ENCODE measurements at places on chromosomes 5 and 9.

DNA sequence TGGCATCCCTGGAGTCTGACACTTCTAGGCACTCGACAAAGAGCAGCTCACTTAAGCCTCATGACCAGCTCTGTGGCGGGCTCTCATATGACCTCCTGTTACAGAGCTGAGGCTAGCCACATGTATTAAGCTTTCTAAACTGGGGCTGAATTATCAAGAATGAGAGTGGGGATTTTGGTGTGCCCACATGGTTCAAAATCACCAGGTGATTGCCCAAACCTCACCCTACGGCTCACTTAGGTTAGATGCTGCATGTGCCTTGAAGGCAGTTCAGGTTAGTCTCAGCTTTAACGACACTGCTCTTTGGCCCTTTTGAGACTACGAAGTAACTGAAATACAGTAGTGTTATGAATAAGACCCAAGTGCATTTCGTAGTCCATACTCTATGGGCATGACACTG is 39.4 kb upstream of the SMIM32 start:
- no peak for DNase-seq

DNA sequence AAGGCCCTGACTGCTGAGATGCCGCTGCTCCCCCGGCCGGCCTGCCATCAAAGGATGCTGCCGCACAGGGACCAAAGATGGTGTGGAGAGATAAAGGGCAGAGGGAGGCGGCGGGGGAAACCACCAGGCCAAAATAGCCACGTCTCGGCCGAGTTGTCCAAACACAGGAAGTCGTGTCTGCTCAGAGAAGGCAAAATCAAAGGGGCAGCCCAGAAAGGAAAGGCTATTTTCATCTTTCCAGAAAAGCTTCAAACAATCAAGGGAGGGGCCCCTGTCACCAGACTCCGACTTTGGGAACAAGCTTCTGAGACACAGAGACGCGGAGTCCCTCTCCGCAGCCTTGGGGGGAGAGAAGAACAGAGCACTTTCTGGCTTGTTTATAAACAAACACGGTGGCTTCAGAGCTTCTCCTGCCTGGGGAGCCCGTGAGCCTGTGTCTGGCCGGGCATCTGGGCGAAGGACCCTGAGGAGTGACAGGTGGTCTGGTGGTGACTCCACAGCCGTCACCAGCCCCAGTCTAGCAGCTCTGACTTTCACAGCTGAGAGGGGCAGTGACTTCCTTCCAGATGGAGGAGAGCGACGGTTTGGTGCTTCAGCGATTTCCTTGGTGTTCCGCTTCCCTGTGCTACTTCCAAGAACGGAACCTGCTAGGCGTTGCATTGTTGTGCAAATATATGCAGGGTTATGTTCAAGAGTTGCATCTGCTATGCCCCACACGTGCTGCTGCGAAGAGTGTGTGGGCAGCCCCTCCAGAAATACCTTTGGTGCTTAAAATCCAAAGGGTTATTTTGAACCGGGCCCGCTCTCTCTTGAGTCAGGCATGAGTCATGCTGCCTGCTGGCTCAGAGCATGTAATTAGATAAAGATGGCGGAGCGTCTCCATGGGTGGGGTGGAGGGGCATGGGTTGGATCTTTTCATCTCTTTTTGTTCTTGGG is 24.0 kb downstream of the ADAMTSL2 start:
- peak; percentile 91 for DNase-seq

DNA sequence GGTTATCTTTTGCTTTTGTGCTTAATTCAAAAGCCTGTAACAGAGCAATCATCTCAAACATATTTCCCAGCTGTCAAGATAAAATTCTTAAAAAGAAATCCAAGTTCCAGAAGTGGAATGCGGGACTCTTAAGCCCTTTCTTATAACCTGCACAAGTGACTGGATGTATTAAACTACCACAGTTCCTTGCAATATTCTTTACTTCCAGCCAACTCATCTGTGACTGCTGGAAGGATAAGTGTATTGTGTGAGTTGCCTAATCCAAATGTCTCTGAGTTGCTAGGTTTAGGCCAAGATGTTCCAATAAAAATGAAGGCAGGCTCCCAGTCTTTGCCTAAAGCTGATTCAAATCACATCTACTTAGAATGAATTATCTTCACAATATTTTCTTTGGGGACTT is 159.2 kb upstream of the SLC24A2 start:
- DNase-seq, result no peak

GRCh38 chr9:137244486-137245449 is 3.7 kb downstream of the TUBB4B start:
- no peak for DNase-seq

DNA sequence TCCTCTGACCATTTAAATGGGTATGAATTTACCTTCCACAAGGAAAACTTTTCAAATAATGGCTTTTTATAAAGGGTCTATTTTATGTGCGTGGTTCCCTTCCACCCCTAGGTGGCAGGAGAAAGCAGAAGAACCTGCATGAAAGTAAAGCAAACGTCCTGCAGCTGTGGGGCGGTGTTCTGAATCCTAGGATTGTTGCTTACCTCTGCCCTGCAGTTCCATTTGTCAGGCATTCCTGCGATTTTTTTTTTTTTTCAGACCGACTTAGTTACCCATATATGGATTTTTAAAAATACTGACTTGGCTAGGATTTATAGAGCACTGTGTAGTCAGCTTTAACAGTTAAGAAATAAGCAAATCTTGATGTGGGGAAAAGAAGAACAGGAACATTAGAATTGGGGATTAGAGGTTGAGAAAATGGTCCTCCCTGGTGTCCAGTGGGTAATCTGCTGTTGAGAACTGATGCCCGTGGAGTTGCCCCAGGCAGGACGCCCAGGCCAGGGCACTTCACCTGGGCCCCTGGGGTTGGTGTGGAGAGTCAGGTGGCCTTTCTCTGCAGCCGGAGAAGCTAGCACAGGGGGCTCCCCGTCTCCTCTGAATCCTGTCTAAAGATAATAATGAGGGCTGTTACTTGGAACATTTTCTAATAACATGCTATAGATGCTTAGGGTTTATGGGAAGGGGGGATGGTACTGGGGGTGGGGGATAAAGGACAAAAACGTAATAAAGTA is 30.4 kb upstream of the LTC4S start:
- DNase-seq, result peak; percentile 77

- DNase-seq, result no peak
Observed at GRCh38 chr9:98302150-98302549, 46.7 kb upstream of the TBC1D2 start.

DNA sequence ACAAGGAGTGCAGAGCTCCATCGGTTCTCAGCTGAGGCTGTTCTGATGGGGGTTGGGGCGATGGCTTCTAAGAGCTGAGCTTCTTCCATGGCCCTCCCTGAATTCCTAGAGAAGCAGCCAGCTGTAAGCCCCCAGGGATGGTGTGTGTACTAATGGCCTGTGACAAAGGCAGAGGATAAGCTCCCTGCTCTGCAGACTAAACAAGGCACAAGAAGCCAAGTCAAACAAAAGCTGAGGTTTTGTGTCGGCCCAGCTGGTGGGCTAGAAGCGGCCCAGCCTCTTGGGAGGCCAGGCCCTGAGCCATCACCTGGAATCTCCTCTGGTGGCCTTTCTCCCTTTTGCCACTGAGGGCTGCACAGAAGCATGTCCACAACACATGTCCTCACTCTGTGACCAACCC is 75.0 kb upstream of the XPA start:
- no peak for DNase-seq

DNA sequence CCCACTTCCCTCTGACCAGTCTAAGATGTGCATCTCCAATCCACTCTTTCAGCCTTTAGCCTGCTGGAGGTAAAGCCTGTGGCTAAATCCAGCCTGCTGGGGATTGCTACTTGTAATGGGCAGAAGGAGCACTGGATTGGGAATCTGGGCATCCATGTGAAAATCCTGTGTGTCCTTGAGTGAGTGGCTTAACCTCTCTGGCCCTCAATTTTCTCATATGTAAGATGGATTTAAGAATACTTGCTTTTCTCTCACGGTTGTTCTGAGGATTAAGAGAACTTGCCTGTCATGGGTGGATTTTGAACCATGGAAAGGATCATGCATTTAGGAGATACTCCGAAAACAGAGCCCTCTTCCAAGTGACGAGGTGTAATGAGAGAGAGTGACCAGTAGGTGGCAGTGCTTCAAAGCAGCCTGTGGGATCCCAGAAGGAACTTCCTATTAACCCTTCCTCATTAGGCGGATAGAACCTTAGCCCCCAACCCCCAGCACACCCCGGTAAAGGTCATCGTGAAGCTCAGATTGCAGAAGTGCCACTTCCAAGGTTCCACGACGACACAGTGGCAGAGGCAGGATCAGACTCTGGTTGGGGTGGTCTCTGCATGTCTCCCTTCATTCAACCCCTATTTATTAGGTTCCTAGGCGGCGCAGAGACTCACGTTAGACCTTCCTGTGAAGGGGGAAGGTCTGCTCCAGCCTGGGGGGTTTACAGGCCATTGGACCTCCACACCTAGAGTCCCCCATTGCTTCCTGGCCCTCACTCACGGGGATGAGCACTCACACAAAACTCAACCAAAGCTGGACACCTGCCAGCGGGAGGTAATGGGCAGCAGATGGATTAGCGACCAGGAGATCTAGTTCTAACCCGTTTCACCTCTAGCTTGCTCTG is 68.7 kb upstream of the ZNF618 start:
- DNase-seq, result peak; percentile 79

DNA sequence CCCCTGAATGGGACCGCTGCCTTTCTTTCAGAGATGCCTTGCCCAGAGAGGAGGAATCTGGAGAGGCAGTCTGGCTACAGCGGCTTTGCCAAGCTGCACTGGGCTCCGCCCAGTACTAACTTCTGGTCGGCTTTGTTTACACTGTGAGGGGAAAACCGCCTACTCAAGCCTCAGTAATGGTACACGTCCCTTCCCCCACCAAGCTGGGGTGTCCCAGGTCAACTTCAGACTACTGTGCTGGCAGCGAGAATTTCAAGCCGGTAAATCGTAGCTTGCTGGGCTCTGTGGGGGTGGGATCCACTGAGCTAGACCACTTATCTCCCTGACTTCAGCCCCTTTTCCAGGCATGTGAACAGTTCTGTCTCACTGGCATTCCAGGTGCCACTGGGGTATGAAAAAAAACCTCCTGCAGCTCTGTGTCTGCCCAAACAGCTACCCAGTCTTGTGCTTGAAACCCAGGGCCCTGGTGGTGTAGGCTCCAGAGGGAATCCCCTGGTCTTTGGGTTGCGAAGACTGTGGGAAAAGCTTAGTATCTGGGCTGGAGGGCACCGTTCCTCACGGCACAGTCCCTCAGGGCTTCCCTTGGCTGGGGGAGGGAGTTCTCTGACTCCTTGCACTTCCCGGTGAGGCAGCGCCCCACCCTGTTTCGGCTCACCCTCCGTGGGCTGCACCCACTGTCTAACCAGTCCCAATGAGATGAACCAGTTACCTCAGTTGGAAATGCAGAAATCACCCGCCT is 171.2 kb downstream of the CWC27 start:
- DNase-seq, result peak; percentile 31

- no peak for DNase-seq
Observed at GRCh38 chr5:80246001-80246758, 9.7 kb downstream of the SERINC5 start.

DNA sequence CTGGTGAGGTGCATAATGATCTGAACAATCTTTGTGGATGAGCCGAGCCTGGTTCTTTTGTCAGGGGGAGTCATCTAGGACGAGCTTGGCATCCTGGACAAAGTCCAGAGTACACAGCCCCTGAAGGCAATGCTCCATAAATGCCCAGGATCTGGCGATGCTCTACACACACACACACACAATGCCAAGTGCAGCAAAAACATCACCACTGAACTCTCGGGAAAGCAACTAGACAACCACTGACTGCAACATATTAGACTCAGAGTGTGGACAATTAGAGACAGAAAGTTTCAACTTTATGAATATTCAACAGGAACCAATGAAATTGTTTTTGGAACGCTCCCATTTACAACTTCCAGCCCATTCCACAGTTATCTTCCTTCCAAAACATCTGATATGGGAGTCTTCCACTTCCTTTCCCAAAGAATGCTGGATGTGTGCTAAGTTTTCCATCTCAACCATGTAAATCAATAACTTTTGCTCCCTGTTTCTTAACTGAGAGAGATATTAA is 227.6 kb upstream of the ANKRD55 start:
- DNase-seq, result no peak

- no peak for DNase-seq
Observed at GRCh38 chr5:132686193-132686592, 12.4 kb downstream of the IL4 start.

All from AG08396 (cell line).